ENCODE measurements at places on chromosomes 2 and 18.

- DNase-seq = no peak
Measured at GRCh38 chr2:16262526-16263178, 322.3 kb downstream of the MYCN start.

DNA sequence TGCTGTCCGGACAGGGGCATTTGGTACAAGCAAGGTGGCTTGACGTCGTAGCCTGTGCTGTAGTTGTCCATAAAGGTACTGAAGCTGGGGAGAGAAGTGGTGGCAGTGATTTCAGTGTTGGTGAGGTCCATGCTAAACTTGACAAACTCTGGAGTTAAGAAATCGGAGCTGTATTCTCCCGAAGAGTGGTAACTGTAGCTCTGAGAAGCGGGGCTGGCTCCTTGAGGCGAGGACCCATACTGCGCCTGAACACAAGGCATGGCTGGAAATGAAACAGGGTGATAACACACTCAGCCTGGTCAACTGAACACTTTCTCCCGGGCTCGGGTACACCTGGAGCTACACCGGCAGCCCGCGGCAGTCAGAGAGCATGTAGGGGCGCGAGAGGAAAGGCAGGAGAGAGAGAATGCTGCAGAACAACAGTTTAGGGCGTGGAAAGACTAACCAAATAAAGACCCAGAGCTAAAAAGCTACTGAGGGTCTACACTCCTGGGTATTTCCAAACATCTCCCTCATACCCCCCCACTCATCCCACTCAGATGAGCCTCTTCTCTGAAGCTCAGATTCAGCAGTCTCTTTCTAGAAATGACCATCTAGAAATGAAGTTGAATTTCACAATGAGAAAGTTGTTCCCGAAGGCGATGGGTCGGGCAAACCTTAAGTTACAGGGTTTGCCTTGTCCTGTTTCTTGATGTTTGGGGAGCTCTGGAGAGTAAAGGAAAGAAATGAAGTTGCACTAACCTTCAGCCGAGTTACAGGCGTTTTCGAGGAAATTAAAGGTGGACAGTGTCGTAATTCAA, 2.4 kb downstream of the NR4A2 start:
- DNase-seq = peak; percentile 24

GRCh38 chr18:5582076-5582475, 38.3 kb upstream of the EPB41L3 start:
- DNase-seq = no peak

GRCh38 chr2:54836477-54836876, 113.0 kb downstream of the EML6 start:
- no peak for DNase-seq

DNA sequence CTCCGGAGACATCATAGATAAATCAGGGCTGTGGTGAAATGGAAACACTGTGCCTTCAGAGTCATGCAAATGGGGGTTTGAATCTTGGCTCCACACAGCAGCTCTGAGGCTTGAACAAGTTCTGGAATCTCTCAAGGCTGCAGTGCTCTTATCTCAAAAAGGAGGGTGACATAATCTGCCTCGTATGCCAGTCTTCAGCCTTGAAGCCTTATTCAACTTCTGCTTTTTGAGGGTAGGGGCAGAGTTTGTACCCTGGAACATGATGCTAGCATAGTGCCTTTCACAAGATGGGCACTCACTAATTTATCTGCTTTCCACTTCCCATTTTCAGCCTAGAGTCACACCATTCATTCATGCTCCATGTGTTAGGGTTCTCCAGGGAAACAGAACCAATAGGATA, 42.3 kb downstream of the GATA6 start:
- no peak for DNase-seq

DNA sequence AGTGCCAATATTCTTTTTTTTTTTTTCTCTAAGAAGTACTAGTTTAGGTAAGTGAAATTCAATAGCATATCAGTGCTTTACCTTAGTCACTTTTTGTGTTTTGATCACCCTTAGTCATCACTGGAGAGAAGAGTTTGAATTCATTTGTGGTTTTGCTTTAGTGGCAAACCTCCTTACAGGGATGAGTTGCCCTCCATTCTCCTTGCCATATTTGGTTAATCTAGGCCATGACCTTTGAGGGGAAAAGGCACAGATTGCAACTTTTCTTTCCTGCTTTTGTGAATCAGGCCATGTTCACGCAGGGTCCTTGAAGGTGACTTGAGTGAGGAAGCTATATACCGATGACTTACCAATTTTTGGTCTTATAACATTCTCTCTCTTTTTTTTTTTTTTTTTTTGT, 34.4 kb downstream of the PLEKHA3 start:
- peak; percentile 70 for DNase-seq

- no peak for DNase-seq
Measured at GRCh38 chr18:67500522-67501205, 15.9 kb downstream of the DSEL start.

DNA sequence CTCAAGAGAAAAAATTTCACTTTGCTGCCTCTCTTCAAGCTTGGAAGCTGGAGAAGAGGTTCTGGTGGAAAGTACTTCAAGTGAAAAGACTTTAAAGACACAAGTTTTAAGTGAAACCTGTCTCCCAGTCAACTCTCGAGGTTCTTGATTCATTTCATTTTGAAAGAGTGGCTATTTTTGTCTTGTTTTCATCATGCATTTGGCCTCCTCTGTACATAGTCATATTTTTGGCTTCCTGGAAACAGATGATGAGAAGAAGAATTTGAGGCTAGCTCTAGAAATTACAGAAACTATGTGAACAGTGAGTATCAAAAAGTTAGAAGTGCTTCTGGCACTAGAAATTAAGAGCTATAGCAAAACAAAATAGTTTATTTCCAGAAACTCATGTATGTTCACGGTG, 124.8 kb downstream of the DTNA start:
- DNase-seq = no peak

DNA sequence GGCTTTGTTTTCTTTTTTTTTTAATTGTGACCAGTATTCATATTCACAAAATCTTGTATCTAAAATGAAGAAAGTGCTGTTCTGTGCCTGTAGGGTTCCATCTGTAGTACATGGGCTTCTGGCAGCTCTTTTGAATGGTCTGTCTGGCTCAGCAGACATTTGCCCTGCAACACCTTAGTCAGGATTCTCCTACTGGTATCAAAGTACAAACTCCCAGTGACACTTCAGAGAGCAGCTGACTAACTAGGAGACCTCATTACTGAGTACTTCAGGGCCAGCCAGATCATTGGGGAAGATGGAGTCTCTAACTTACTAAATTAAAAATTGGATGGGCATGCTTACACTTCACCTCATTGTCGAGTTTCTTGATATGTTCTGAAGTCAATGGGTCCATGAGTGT, 39.7 kb downstream of the GRHL1 start:
- no peak for DNase-seq

GRCh38 chr2:181241797-181242196, 215.4 kb upstream of the ITGA4 start:
- peak; percentile 21 for DNase-seq

DNA sequence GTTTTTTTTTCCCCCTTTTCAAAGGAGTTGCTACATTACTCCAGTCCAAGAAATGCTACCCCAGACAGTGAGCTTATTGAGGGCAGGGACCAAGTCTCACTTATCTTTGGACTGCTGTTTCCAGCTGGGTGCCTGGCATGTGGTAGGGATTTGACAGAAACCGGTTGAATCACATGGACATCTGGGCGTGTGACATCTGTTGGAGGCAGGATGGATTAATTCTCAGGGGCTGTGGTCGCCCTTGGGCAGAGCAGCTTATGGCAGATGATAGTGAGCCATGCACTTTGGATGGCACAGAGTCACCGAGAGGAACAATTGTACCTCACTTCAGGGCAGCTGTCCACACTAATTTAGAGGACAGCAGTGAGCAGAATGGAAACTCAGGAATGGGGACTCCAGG, 254.6 kb upstream of the ID2 start:
- DNase-seq = no peak

DNA sequence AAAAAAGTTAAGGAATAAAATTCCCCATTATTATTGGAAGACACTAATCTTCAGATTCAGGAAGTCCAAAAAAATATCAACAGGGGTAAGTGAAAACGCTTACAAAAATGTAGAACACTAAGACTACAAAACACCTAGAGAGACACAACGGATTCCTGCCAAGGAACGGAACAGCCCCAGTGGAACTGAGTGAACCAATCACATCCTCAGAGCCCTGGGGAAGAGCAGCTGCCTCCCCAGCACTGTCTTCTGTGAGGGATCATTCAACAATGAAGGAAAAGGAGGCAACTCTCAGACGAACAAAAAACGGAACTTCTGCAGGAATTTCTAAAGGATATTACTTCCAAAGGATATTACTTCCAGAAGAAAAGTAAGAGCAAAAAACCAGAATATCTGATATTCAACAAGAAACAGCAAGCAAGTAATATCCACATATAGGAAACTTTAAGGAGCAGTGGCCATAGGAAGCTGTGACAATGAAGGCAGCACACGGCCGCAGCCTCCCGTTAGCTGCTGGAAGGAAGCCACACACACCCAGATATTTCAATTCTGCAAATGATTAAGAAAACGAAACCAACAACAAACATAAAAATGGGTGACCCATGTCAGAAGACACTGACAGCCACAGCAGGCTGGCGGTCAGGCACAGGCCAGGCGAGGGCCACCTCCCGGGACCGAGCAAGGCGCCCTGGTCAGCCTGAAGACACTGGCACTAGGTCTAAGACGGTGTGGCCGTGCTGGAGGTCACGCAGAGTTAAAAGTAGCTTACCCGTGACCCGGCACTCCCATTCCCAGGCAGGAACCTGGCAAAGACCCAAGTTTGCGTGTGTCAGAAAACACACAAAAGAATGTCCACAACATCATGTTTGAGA, 81.8 kb downstream of the HDAC4 start:
- no peak for DNase-seq

- no peak for DNase-seq
Measured at GRCh38 chr2:200317975-200318374, 11.5 kb downstream of the SPATS2L start.

DNA sequence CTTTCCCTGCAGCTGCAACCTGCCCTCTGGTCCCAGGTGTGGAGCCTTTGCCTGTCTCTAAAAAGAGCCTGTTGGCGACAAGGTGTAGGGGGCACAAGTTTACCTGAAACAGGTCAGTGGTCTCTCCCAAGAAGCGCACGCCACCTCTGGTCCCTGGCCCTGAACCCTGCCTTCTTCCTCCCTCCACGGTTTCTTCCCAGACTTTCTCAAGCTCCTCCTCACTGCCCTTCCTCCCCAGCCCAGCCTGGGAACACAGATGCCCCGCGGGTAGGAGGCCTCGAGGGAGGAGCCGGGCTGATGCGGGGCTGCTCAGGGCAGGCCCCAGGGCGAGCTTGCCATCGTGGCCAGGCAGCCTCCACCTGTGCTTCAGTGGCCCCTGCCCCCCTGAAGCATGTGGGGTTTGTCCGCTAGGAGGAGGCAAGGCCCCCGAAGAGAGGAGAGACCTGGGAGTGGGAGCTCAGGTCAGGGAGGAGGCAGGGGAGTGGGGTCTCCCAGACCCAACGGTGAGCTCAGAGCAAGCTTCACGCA, 89.5 kb downstream of the SMAD7 start:
- DNase-seq = no peak

GRCh38 chr18:36402765-36403396, 105.4 kb downstream of the FHOD3 start:
- no peak for DNase-seq

- DNase-seq = peak; percentile 58
Measured at GRCh38 chr2:30225131-30225762, 6.1 kb upstream of the LBH start.

- no peak for DNase-seq
Measured at GRCh38 chr2:119372778-119373568, 6.2 kb downstream of the DBI start.

- DNase-seq = no peak
Measured at GRCh38 chr18:11339188-11339775, 189.9 kb upstream of the PIEZO2 start.

DNA sequence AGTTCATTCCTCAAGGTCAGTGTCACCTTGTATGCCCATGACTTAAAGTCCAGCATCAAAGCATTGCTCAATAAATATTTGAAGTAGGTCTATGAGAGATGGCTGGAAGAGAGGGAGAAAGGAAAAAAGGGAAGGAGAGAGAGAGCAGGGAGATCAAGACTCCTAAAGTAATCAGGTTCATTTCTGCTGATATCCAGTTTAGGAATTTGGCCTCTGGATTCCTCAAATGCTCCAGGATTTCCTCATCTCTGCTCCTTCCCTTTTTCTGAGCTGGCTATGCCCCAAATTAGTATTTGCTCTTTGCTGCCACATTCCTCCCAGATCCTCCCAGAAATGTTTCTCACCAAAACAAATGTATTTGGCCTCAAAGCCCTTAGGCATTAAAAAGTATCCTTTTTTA, 739.4 kb upstream of the CHAC2 start:
- no peak for DNase-seq

DNA sequence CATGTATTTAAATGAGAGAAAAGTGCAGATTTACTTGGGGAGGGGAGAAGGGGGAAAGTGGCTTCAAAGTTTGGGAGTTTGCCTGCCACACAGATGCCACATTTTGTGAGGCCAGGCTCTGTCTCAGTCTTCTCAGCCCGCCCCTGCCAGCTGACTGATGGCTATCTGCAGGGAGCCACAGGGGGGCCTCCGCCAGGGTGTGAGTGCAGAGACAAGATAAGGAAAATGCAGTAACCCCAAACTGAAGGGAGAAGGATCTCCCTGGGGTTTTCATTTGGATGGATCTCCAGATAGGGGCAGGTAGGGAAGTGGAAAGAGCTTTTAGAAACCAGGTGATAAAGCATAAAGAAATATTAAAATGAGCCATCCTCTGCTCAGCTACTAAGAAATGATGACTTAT, 128.8 kb downstream of the ZNF521 start:
- DNase-seq = no peak

DNA sequence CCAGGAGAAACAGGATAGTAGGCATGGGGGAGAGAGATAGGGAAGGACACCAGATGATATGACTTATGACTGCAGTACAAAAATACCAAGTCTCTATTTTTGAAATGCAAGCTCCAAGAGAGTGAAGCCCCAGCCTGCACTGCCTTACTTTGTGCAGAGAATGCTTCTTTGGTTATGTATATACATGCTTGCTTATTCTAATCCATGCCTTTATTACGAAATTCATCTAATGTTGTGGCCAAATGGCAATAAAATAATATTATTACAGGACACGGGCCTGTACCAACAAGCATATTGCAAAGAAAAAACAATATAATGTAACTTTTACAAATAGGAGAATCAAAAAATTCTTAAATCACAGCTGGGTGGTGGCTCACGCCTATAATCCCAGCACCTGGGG, 110.8 kb downstream of the BCL11A start:
- no peak for DNase-seq

- no peak for DNase-seq
Measured at GRCh38 chr2:113148606-113149552, 21.5 kb downstream of the IL1RN start.

- peak; percentile 3 for DNase-seq
Measured at GRCh38 chr18:79855147-79855933, 57.6 kb downstream of the KCNG2 start.

DNA sequence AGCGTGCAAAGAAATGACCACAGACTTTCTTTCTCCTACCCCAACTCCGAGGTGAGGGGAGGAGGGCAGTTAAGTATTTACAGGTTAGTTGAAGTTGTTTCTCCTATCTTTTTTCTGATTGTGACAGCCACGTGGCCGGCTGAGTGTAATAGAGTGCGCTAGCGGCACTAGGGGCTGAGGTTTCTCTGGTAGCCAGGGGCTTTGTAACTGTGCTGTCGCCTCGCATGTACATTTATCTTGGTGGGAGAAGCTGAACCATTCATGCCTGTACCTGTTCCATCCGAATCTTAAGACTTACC, 214.1 kb upstream of the STON1 start:
- peak; percentile 69 for DNase-seq

All from activated CD4-positive, alpha-beta T cell treated with anti-CD3 and anti-CD28 coated beads for 36 hours (primary cell).